A673 (cell line): ENCODE measurements at places on chromosomes 3 and 15. TPM values are rescaled to one million over a fixed set of nuclear protein-coding genes. Genes with fewer than 3 reads are reported as not detected.

- no peak for DNase-seq
Measured at GRCh38 chr3:36227980-36228379, 152.3 kb upstream of the STAC start.

DNA sequence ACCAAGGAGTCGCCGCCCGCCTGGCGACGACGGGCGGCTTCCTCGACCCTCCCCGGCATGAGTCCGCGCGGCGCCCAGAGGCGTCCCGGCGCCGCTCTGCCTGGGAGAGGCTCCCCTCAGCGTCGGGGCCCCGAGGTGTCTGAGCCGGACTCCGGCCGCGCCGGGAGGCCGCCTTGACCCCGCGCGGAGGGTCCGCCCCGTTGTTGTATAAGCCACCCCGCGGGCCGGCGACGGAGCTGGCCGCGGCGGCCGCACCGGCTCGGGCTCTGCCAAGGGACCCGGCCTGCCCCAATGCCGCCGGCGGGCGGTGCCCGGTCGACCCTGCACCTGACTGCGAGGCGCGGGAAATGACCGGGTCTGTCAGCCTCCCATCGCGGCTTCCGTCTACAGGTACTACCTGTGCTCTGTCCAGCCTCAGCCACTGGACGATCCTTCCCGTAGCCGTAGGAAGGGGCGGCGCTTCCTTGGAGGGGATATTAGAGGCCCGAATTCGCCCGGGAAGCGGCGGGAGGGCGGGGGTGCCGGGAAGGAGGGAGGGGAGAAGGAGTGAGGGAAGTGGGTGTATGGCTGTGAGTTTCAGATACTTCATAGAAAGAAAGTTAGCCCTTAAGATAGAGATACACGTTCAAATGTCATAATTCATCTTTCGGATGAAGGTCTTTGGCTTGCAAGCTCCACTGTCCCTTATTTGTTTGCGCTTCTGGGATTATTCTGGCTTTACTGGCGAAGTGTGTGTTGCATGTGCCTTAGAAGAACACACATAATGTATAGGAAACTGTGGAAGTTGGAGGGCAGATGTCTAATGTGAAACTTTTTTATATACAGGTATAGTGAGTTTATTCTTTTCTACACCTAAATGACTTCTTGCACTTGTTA lies 620 bp downstream of the ABHD5 start:
- peak; percentile 39 for DNase-seq

DNA sequence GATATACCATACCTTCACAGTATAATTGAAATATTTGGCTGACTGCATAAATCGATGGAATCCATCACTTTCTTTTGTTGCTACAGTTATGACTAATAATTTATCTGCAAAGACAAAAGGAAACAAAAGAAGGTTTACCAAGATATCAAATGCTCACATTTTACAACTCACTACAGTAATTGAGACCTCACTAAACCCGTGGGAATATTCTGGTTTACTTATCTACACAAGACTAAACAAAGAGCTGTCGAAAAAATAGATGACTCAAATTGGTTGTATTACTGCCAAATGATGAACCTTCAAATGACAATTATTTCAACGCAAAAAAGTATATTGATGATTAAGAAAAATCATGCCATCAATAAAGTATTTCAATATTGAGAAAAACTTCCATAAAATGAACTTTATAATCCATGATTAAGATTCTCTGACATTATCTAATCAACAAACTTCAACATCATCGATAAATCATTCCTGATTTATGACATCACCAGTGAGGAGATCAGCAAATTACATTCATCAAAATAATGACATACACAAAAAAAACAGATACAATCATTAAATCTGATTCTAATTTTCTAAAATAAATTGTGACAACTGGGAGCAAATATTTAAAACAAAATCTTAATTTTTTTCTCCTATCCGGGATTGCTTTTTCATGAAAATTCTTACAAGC lies 36.7 kb downstream of the PLOD2 start:
- no peak for DNase-seq

GRCh38 chr3:158430448-158430847 lies 140.5 kb upstream of the MLF1 start:
- no peak for DNase-seq

DNA sequence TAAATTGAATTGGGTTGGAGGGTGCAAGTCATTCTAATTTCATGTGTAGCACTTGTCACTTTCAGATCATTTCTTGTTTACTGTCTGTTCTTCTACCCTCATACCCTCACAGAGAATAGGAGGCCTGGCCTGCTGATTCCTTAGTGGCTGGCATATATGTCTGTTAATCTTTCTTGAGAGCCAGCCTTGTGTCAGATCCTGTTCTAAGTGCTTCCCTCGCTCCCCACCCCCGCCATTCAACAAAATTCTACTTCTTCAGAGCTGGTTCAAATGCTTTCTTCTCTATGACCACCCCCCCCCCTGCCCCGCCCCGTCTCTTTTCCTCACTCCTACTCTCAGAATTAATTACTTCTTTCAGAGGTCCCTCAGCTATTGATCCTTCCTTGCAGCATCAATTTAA lies 1.5 kb upstream of the U2SURP start:
- no peak for DNase-seq

DNA sequence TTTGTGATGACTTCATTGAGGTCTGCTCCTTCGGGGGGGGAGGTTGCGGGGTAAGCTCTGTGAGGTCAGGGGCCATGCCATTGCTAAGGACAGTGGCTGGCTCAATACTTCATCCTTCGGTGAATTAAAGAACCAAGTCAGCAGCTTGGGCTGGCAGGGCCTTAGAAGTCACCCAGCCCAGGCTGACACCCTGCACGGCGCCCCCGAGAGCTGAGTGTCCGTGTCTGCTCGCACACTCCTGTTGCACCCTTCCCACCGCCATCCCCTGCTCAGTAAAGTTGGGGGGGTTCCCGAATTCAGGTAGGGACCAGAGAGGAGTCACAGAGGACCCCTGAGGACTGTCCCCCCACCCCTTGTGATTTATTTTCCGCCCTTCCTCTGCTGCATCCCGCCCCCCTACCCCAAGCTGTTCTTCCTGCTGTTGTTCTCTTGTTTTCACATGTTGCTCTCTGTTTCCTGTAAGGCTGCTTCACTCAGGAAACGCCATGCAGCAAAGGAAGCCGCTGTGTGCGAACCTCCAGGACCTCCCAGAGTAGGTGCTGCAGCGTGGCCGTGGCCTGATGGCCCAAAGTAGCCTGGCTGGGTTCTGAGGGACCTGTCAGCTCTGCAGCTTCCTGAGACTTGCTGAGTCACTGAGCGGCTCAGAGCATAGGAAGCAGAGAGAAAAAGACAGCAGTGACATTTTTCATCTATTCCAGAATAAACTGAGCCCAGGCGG lies 14.4 kb downstream of the EFCC1 start:
- DNase-seq, result no peak

DNA sequence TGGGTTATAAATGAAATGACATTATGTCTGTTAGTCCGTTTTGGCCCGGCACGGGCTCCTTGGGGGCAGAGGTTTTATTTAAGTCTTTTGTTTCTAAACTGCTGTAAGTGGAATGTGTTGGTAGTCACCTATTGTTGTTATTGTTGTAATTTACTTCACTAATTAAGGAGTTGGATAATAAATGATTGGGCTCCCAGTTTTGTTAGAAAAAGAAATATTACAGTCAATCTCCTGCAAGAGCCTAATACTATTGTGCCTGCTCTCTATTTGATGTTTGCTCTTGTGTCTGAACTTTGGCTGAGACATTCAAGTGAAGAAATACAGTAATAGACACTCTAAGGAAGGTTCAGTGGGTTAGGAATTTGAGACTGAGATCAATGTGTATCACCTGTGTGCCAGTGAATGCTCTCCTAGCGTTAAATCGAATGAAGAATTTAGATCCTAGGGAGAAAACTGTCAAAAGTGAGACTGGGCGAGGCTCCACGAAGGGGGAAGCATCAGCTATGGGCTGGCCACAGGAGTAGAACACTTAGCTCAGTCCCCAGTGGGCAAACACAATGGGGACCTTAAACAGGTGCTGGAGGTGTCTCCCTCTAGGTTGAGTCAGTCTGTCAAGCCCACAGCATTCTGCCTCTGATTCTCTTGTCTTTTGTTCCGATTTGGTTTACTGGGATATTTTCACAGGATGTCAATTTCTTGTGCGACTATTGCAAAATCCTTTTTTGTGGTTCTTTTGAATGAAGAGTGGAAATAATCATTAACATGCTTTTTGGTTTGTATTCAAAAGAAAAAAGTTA lies 1.2 kb downstream of the ROBO2 start:
- DNase-seq, result no peak

GRCh38 chr3:134840459-134840858 lies 45.4 kb downstream of the EPHB1 start:
- no peak for DNase-seq

- no peak for DNase-seq
Measured at GRCh38 chr3:62238003-62238402, 135.3 kb downstream of the FEZF2 start.

GRCh38 chr3:53665608-53666425 lies 171.4 kb downstream of the CACNA1D start:
- DNase-seq, result no peak

- DNase-seq, result no peak
Measured at GRCh38 chr3:152416808-152417580, 148.3 kb downstream of the MBNL1 start.

DNA sequence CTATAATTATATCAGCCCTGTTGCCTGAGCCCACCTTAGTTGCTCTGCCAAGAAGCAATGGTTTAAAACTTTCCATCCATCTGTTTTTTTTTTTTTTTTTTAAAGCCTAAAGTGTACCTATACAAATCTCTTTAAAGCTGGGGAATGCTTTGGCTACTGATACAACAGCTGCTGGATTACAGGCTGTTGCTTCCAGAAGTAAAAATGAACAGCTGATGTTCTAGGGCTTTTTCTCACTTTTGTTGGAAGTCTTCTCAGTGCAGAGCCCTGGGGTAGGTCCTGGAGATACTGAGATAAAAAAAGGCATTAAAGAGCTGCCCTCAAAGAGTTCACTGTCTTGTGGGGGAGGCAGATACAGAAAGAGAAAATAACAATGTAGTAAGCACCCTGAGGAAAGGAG lies 218.1 kb downstream of the NLGN1 start:
- DNase-seq, result no peak

DNA sequence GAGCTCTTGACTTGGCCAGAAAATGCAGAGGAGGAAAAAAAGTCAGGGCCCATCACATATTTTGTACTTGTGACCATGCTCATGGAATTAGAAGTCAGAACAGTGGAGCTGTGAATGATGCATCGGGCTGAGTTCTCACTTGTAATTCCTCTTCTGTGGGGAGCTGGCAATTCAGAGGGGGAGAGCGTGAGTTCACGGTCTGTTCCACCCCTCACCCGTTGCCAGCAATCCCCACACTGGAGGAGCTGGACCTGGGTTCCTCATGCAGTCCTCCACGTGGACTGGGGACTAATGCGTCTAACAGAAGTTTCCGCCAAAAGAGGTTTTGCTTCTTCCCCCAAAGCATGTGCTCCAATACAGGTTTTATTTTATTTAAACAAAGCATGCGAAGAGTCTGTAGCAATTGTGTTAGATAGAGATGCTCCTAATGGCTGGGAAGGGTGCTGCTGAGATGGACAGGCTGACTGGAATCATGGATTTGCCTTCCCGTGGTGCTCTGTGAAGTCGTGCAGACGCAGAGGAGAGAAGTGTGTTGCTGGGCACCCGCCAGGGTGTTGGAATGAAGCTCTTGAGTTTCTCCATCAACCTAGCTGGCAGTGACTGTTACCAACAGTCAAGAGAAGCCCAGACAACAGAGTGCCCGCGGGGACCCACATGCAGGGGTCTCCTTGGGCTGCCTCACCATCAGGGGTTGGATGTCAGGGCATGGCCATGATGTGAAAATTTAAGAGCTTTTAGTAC lies 77.4 kb upstream of the PCSK6 start:
- DNase-seq, result no peak

DNA sequence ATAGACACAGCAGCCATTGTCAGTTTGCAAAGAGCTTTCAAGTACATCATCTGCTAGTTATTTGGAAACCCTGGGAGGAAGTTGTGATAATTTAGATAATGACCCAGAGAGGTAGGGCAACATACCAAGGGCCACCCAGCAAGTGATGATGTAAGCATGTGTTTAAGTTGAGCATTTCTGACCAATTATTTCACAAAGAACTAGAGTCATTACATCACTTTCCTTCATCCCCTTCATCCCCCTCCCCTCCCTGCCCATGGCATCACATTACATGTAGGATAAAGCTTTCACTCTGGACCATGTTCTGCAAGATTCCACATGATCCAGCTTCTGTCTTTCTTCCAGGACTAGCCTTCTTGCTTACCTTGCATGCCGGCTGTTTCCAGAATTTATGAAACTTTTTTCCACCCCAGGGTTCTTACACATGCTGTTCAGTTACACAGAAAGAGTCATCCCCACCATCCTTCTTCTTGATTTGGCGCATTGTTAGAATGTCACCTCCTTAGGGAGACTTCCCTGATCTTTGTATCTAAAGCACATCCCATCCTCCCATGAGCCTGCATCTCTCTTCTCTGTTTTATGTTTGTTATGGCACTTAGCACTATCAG lies 71.3 kb downstream of the PTPRG start:
- peak; percentile 10 for DNase-seq

NOX5 gene
- not detected in 2 replicates for total RNA-seq

GABRA5 gene
- total RNA-seq, result not detected in 2 replicates

NR1I2 gene
- total RNA-seq, result not detected in 2 replicates

NTRK3 gene
- not detected in 2 replicates for total RNA-seq
